ENCODE measurements at places on chromosomes 6 and 20.

- DNase-seq: no peak
Measured at GRCh38 chr6:127423921-127424320, 35.3 kb downstream of the KIAA0408 start.

GRCh38 chr20:22629447-22629846 lies 45.1 kb upstream of the FOXA2 start:
- no peak for DNase-seq

- peak; percentile 20 for DNase-seq
Measured at GRCh38 chr6:37168811-37169495, 999 bp upstream of the PIM1 start.

DNA sequence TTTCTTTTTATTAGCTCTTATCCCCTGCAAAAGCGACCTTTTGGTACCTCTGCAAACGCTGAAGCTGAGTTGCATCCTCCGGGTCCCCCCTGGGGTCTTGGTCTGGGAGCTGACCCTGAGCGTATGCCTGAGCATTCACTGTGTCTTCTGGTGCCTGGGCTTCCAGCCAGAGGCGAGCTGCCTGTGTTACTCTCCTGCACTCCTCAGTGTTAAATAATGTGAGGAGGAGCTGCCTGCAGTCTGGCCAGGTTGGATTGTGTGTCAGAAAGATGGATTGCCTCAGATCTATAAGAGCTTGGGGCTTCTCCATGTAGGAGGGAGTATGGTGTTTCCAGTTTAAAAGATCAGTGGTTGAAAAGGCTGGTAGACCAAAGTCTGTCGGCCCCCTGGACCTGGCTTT lies 8.7 kb upstream of the GMPR start:
- DNase-seq: no peak

- DNase-seq: no peak
Measured at GRCh38 chr20:33250666-33251065, 14.9 kb downstream of the BPIFA1 start.

DNA sequence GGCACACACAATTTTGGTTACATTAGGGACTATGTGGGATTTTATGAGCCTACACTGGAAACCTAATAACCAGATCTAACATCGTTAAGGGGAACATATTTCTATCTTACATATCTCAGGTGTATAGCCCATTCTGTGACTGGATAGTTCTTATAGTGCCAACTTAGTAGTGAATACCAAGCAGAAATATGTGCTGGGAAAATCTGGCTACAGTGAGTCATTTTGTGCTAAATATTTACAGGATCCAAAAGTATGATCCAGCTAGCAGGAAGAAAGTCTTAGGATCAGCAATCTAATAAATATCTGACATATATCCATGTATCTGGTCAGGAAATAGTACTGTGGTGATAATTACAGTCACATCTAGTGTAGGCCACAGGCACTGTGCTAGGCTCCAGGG lies 94.6 kb upstream of the INSM1 start:
- DNase-seq: no peak

DNA sequence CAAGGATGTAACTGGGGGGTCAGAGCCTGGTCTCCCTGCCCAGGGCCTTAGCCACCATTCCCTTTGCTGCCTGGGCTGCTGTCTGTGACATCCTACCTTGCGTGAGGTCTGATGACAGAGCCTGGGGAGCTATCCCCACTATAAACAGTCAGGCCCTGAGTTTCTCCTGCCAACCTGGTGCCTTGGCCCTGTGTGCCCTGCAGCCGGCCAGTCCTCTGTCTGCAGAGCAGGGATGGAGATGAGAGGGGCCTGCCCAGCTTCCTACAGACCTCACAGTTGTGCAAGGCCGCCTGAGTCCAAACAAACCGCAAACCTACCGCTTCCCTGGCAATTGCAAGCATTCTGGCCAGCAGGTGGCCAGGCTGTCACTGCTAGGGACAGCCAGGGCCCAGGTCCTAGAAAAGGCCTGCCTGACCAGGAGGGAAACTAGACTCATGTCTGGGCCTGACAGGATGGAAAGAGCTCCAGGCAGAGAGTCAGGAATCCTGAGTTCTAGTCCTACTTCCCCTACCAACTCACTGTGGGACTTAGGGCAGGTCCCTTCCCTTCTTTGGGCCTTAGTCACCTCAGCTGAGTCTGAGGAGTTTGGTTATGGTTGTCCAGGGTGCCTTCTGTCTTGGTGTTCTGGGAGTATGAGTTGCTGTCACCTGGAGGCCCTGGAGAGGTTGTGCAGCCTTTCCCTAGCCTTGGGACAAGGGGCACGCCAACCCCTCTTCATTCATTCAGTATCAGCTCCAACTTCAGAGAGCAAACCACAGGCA lies 86.2 kb downstream of the VEGFA start:
- no peak for DNase-seq
